ENCODE measurements at places on chromosomes 7 and 10.

DNA sequence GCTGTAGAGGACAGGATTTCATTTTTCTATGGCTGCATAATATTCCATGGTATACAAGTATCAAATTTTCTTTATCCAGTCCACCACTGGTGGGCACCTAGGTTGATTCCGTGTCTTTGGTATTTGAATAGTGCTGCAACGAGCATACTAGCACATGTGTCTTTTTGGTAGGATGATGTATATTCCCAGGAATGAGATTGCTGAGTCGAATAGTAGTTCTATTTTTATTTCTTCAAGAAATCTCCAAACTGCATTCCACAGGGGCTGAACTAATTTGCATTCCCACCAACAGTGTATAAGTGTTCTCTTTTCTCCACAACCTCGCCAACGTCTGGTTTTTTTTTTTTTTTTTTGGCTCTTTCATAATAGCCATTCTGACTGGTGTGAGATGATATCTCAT, 550.0 kb downstream of the REEP3 start:
- no peak for DNase-seq

GRCh38 chr10:15426115-15426514, 55.0 kb upstream of the FAM171A1 start:
- DNase-seq, result no peak

DNA sequence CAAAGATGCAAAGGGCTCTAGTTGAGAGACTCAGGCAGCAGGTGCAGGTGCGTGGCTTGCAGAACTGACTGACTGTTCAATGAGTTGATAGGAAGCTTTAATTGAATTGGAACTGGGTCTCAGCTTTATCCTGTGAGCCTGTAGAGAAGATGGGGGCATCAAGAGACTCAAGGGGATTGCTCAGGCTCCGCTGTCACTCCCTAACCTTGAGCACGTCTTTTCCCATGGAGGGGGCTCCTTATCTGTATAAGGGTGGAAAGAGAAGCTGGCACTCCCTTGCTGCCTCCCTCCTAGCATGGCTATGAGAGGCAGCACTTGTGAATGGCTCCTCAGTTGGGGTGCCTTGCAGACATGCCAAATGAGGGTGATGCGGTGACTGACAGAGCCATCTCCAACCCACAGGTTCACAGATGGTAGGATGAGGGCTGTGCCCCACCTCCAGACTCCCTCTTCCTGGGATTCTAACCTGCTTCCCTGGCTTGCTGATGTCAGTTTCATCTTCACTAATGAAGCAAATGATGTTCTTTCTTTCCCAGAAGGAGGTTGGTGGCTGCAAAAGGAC, 12.4 kb upstream of the PLEKHA1 start:
- DNase-seq, result no peak

- no peak for DNase-seq
These were observed 20.9 kb upstream of the UBE3C start for GRCh38 chr7:157117796-157118195.

DNA sequence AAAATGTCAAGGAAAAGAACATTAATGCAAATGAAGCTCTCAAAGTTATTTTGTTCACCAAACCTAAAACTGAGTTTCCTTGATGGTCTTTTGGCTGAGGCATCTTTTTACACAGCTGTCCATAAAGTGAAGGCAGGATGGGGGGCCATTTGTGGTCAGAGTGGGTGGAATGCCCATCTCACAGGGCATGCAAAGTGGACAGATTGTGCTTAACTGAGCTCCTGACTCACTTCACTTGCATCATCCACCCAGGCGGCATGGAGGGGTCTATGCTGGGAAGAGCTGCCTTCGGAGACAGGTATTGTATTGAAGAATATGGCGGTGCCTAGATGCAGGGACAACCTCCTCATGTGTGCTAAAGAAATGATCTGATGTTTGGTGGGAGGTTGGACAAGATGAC, 905.3 kb downstream of the KCNMA1 start:
- DNase-seq, result no peak

- no peak for DNase-seq
These were observed 177.4 kb downstream of the NRP1 start for GRCh38 chr10:33157103-33157502.

GRCh38 chr10:132400547-132401151, 3.6 kb downstream of the PWWP2B start:
- no peak for DNase-seq

DNA sequence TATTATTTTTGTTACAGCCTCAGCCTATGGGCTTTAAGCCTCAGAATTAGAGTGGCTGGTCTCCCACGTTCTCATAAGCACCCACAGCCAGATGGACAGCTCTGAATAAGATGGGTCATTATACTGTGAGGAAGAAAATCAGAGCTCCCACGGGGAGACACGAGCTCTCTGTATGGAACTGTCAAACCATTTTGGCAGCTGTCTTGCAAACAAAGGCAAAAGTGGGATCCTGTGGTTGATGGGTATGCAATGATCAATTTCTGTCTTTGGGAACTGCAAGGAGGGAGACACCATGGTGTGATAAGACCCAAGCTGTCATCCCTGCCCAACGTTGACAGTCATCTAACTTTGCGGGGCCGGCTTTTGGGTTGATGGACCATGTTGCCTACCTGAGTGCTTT, 614.3 kb downstream of the TYW1 start:
- DNase-seq, result no peak

DNA sequence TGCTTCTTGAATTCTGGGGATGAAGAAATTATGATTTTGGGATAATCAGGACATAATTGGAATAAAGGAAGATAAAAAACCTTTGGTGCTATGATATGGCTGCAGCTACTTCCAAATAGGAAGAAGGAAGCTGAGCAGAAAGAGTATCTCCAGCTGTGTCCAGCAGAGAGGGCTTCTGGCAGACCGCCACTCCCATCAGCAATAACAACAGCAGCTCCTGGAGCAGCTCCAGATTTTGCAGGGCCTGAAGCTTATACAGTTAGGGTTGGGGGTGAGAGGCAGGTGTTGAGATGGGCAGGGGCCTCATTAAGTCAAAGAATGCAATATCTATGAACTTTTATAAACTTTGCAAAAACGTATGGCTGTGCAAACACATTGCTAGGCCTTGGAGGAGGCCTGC, 62.3 kb downstream of the C10orf120 start:
- DNase-seq, result no peak
